ENCODE measurements at places on chromosomes 6 and 20. TPM values are rescaled to one million over a fixed set of nuclear protein-coding genes. Genes with fewer than 3 reads are reported as not detected.

RAB23 gene
- total RNA-seq: 40.1 TPM

GNL1 gene
- 40.3 TPM for total RNA-seq

OXT gene
- not detected for total RNA-seq

MUC22 gene
- not detected for total RNA-seq

KCNK15 gene
- total RNA-seq: 0.30 TPM

TSBP1 gene
- total RNA-seq: not detected
